Heart right ventricle (tissue), 16 donors: ENCODE measurements at places on chromosomes 11 and 22. TPM values are rescaled to one million over a fixed set of nuclear protein-coding genes. Genes with fewer than 3 reads are reported as not detected.
A peak's percentile ranks its signal among the peaks of the same experiment; 100 is the strongest.

DNA sequence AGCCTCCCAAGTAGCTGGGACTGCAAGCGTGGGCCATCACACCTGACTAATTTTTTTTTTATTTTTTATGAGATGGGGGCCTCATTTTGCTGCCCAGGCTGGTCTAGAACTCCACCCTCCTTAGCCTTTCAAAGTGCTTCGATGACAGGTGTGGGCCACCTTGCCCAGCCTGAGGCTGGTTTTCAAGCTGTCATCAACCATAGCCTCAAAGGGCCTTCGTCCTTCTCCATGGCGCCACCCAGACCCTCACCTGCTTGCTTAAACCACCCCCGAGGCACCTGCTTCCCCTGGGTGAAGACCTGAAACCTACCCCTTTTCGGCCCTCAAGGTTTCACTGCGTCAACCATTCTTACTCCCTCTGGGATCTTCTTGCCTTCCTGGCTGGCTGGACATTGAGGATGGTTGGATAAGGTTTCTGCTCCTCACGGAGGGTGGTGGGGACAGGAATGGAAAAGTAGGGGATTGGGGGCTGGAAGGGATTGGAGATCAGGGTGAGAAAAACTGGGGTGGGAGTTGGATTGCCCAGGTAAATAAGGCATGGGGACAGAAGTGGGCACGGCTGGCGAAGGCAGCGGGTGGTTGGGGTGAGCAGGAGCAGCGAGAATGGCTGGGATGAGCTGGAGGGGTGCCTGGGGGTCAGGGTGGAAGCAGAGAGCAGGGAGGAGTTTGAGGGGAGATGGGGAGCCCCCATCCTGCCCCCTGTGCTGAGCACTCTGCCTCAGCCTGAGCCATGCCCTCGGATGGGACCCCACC, 2.8 kb upstream of the ACR start:
- DNase-seq, result peak; percentile 4

RIBC2 gene
- not detected for total RNA-seq

DNA sequence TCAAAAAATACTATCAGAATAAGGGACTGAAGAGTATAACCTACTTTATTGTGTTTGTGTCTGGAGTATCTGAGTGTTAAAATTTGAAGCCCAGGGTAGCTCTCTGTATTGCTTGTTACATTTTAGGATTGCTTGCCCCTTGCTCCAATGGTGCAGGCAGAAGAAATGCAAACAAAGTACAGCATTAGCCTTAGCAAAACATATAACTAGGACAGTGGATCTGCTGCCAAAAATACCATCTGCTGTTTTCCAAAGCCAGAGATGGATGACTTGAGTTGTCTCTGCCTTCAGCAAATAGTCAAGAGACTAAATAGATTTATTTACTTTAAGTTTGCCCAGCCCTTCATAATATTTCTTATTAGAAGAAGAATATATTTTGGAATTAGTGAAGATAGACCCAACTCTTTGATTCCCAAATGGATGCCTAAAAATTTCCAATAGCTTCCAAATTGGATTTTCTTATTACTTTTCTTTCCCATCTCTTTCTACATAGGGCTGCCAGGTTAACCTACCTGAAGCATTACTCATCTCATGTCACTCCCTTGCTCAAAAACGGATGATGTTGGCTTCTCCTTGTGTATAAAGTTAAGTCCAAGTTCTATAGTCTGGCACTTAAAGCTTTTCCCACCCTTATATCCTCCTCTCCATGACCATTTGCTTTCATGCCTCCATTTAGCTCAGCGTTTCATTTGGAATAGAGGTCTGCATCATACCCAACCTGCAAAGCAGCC, 66.3 kb downstream of the LDLRAD3 start:
- no peak for DNase-seq

PITPNM1 gene
- 25.8 TPM for total RNA-seq

GRCh38 chr11:63917692-63918506, 935 bp upstream of the RCOR2 start:
- peak; percentile 81 for DNase-seq

OR51E2 gene
- 0.18 TPM for total RNA-seq

- DNase-seq, result peak; percentile 67
These were observed at the start of gene GRK3 for GRCh38 chr22:25564320-25564978. GRK3 (plus strand) TSS chr22:25564675; CDS start chr22:25565041, 366 bp downstream.

DNA sequence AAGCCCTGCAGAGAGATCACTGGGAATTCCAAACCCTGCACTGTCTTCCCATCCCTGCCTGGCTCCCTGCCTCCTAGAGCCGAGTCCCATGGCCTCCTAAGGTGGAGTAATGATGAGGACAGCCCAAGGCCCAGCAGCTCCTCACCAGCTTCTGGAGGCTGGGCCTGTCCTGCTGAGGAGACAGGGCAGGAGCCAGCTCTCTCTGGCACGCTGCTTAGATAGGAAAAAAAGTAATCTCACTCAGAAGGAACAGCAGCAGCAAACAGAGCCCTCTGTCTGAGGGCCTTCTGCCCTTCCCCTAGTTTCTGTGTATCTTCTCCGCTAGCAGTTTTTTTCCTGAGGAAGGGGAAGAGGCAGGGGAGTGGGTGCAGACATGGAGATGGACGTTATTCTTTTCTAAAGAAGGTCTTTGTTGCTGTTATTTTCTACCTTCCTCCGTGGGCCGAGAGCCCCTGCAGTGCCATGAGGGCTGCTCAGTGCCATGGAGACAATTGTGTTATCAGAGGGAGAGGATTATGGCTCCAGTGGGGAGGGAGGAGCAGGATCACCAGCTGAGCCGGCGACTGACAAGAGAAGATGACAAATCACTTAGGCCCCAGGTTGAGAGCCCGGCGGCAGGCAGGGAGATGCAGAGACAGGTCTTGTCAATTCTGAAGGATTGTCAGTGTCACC, 315.3 kb downstream of the BUD13 start:
- no peak for DNase-seq

OLFML1 gene
- total RNA-seq, result 2.5 TPM

GRCh38 chr22:17855572-17856290, 81.5 kb upstream of the BID start:
- DNase-seq, result no peak

DNA sequence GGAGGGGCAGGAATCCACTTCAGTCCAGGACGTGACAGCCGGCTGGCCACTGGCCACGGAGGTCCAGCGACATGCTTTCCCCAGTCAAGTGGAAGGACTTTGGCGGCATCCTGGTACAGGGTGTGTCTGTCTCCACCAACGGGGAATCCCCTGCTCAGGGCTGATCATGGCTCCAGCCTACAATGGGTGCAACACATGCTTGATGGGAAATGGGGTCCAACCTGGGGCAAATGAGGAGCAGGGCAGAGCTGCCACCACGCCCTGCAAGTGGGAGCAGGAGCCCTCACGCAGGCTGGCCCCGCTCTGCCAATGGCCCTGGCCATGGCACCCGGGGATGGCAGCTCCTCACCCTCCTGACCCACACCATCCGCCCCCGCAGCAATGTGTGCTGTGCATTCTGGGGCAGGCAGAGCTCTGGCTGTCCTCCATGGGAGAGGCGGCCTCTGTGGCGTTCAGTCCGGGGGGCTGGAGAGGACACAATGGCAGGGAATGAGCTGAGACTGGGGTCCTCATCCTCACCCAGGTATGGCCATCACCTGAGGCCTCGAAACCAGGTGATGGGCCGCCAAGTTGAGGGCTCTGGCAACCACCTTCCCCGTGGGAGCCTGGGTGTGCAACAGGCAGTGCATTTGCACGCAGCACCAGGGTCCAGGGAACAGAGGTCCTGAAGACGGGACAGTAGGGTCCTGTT, 5.8 kb upstream of the SEPTIN5 start:
- no peak for DNase-seq

DNA sequence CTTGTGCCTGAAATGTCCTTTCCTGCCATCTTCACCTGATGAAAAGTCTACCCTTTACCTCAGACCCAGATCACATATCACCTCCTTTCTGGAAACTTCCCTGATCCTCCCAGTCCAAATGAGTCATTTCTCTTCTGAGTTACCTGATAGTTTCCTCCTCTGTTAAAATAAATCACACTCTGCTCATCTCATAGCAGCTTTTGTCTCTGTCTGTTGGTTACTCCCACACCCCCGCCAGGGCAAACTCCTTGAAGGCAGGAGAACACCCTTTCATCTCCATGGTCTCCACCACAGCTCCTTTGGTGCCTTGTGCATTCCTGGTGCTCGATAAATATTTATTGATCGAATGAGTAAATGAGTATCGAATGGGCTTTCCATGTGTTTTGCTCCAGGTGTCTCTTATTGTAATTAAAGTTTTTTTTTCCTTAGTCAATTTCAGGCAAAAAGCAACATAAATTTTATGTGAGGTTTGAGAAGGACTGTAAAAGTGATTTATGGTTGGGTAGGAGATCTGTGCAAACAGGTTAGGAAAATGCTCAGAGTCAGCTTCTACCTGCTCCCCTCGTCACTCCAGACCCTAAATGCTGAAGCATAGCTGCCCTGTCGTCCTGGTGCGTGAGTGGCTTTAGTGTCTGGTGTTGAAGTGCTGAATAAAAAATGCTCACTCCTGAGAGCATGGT, 178.2 kb downstream of the GRIK4 start:
- no peak for DNase-seq

NXPE2 gene
- total RNA-seq, result 0.59 TPM

GRCh38 chr11:40119661-40120060, 1339.8 kb downstream of the LRRC4C start:
- no peak for DNase-seq

DNA sequence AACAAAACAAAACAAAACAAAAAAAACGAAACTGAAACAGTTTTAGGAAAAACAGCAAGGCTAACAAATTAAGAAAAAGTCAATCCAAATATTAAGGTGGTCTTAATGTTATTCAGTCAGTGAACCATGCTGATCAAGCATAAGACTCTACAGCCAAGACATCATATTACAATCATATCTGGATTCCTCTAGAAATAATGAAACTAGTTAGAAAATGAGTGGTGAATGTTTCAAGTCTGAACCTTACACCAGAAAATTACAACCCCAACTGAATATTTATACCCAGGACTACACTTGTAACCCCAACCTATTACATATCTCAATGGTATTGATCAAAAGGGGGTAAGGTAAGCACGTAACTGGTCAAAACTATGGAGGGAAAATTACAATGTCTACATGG, 48.8 kb downstream of the ACAT1 start:
- DNase-seq, result no peak

- DNase-seq, result no peak
These were observed 48.6 kb downstream of the SESN3 start for GRCh38 chr11:95182397-95182796.

- no peak for DNase-seq
These were observed 348.7 kb downstream of the ETS1 start for GRCh38 chr11:128238521-128239265.

DNA sequence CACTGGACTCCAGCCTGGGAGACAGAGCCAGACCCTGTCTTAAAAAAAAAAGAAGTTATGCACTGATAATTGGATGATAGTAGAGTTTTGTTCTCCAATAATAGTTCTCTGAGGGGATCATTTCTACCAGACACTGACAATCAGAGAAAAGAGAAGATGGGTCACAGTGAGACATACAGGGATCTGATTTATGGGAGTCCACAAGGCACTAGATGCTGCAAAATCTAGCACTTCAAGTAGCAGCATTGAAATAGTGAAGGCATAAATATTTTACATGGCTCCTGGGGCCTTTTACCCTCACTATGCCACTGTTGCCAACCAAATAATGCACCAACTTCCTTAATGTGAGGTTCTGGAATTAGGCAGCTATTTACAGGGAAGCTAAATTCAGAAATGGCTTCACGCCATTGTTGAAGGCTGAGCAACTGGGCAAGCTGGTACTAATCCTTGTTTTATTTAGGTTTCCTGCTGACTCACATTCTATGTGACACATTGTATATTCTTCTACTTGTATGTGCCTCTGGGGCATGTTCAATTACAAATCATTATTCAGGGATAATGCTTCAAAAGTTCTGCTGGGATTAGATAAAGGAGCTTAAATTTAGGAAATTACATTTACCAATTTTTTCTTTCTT, 38.2 kb upstream of the ABTB2 start:
- no peak for DNase-seq

- no peak for DNase-seq
These were observed 325.8 kb upstream of the B3GAT1 start for GRCh38 chr11:134737563-134738510.

CCDC73 gene
- total RNA-seq, result not detected

DNA sequence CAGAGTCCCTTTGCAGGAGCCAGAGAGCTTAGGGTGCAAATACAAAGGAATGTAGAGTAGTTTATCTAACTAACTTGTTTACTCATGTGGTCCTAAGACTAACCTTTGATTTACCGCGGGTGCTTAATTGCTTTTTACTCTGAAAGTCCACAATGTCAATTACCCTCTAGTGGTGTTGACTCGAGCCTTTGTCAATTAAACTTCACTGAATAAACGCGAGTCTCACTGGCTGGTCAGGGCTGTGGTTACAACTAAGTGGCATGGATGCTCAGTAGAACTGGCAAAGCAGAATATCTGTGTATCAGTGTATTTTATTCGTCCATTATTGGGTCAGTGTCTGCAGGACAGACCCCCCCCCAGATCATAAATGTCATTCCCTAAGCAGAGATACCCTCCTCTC, 181.7 kb downstream of the OR4C45 start:
- no peak for DNase-seq

DNA sequence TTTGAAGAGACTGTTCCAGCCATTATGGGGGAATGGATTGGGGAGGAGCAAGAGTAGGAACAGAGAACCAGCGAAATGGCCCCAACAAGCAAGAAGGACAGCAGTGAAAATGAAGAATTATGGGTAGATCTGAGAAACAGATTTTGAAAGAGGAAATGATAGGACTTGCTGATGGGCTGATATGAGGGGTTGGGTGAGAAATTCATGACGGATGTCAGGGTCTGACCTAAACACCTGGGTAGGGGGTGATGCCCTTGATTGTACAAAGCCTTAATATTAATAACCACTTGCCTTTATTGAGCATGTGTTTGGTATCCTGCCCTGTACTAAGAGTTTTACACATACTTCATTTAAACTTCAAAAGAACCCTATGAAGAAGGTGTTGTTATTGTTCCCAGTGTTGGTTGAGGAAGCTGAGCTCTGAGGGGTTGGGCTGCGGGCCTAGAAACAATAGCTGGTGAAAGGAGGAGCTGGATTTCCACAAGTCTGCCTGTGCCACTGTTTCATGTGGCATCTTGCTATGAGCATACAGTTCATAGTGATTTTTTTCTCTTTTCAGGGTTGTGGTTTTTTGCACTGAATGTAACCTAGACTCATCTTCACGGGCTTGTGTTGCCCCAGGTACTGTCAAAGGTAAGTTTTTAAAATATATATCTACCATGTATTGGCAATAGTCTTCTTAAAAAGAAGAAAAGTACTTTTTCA, 61.1 kb upstream of the TNRC6B start:
- DNase-seq, result no peak

RASGRP2 gene
- total RNA-seq, result 23.3 TPM

- peak; percentile 47 for DNase-seq
These were observed 12.7 kb downstream of the RPL3 start for GRCh38 chr22:39306456-39307361.

DNA sequence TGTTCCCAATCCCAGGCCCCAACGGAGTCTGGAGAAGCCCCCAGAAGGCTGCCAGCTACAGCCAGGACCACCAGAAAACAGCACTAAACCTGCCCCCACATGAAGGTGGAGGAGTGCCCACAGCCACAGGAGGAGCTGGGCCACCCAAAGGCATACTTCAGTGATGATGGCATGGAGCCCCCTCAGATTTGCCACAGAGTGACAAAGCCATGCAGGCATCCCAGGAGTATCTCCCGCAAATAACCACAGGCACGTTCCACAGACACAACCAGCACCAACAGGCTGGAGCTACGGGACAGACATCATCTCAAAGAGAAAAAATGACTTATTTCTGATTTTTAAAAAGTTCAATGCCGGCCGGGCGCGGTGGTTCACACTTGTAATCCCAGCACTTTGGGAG, 10.6 kb downstream of the CARS1 start:
- no peak for DNase-seq
